ENCODE measurements at places on chromosomes 13 and 19.

DNA sequence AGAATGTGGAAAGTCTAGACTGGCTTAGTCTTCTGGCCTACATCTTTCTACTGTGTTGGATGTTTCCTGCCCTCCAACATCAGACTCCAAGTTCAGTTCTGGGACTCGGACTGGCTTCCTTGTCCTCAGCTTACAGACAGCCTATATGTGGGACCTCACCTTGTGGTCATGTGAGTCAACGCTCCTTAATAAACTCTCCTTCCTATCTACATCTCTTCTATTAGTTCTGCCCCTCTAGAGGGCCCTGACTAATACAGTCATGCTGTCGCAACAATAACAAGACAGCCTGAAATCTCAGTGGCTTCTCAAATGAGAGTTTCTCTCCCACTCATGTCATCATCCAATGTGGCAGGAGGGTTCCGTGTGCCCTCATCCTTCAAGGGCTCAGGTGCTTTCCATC, 347.8 kb downstream of the MZT1 start:
- DNase-seq = no peak

DNA sequence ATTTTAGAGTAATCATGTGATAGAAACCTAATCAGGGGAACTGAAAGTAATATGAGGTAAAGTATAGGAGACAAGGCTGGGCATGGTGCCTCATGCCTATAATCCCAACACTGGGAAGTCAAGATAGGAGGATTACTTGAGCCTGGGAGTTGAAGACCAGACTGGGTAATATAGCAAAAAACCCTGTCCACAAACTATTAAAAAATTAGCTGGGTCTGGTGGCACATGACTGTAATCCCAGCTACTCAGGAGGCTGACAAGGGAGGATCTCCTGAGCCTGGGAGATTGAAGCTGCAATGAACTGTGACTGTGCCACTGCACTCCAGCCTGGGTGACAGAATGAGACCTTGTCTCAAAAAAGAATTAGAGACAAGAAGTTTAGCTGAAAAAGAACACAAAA, 469.9 kb downstream of the GPC5 start:
- DNase-seq = no peak

- no peak for DNase-seq
Observed at GRCh38 chr19:51059715-51060114, 5.2 kb downstream of the KLK13 start.

DNA sequence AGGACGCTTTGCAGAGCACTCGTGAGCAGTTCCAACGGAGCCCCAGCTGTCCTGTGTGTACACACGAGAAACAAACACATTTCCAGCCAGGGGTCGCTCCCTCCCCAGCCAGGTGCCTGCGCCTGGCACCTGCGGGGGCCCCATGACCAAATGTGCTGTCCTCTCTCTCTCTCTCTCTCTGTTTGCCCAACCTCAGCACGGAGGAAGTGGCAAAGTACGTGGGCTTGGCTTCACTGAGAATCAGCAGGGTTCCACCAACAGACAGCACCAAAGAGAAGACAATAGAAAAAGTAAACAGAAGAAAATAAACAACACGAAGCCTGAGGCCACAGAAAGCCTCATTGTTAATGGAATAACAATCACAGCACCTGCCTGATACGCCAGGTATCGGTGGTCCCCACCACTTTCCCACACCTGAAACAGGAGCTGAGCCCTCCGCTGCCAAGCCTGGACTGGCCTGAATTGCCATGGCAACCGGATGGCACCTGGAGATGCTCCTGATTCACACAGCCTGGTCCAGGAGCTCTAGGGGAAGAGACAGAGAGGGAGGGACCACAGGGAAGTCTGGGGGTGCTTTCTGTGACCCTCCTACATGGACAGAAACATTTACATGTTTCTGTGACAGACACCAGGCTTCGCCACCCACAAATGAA, 103.9 kb upstream of the CACNA1A start:
- no peak for DNase-seq

- no peak for DNase-seq
Observed at GRCh38 chr13:95059306-95059705, 241.9 kb downstream of the ABCC4 start.

DNA sequence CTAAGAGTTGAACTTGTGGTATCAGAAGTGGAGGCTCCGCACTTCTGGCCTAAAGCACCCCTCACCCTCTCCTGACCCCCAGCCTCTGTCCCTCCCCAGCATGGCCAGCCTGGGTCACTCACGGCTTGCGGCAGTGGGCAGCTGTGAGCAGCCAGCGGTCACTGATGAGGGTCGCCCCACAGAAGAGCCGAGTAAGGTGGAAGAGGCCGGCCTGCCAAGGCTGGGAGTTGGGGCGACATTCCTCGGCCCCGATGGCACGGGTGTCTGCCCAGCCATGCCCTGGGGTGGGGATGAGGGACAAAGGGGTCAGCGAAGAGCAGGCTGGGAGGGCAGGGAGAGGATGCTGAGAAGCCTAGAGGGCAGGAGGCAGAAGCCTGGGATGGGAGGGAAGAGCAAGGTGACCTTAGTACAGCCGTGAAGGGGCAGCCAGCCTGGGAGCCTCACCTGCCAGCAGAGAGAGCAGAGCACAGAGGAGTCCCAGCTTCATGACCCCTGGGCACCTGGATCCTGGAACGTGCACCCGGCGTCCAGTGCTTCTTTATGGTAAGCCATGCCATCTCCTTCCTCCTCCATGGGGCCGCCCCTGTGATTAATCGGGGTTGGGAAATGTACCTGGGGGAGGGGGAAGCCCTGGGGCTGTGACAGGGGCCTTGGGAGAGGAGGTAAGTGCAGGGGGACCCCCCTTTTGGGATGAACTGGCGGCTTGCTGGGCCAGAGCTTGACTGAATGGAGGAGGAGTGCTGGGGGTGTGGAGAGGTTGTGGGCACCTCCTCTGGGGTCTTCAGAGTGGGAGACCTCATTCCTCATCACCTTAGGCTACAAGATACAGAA, 7.9 kb upstream of the KLK8 start:
- DNase-seq = no peak

- no peak for DNase-seq
Observed at GRCh38 chr19:18219911-18220631, 6.2 kb downstream of the PDE4C start.

- no peak for DNase-seq
Observed at GRCh38 chr13:33110713-33111413, 94.6 kb downstream of the KL start.
